ENCODE measurements at places on chromosomes 11 and 22.

DNA sequence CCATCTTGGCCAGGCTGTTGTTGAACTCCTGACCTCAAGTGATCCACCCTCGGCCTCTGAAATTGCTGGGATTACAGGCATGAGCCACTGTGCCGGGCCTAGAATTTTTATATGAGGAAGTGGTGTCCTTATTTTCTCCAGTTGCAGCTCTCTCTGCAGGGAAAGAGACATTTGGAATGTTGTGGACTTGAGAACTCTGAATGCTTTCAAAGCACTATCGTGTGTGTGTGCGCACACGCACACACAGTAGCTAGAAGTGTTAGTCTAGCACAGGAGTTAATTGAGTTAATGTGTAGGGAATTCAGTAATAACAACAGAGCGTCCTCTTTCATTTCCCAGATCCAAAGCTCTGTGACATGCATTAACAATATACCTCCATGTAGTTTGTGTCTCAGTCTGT, 164.0 kb upstream of the RASSF10 start:
- no peaks in the 10 kb centered on the region for H3K27me3 ChIP-seq
- peak overlapping the region; percentile 13 for H3K27ac ChIP-seq
- peaks cover 27% of the 10 kb centered on the region for H3K4me1 ChIP-seq
- no peaks in the 10 kb centered on the region for H3K36me3 ChIP-seq
- no peak overlapping the region for H3K4me3 ChIP-seq

- no peaks in the 10 kb centered on the region for H3K27me3 ChIP-seq
- H3K4me3 ChIP-seq = no peak overlapping the region
- no peak overlapping the region for H3K27ac ChIP-seq
- H3K4me1 ChIP-seq = no peaks in the 10 kb centered on the region
- DNase-seq = no peak
These were observed 12.4 kb downstream of the LDHAL6A start for GRCh38 chr11:18468059-18468458.

GRCh38 chr11:112542479-112542878, 281.8 kb upstream of the PLET1 start:
- DNase-seq = no peak
- H3K36me3 ChIP-seq = no peaks in the 10 kb centered on the region
- no peak overlapping the region for H3K27ac ChIP-seq
- no peak overlapping the region for H3K4me3 ChIP-seq
- H3K27me3 ChIP-seq = peaks cover 7% of the 10 kb centered on the region
- H3K4me1 ChIP-seq = no peaks in the 10 kb centered on the region

DNA sequence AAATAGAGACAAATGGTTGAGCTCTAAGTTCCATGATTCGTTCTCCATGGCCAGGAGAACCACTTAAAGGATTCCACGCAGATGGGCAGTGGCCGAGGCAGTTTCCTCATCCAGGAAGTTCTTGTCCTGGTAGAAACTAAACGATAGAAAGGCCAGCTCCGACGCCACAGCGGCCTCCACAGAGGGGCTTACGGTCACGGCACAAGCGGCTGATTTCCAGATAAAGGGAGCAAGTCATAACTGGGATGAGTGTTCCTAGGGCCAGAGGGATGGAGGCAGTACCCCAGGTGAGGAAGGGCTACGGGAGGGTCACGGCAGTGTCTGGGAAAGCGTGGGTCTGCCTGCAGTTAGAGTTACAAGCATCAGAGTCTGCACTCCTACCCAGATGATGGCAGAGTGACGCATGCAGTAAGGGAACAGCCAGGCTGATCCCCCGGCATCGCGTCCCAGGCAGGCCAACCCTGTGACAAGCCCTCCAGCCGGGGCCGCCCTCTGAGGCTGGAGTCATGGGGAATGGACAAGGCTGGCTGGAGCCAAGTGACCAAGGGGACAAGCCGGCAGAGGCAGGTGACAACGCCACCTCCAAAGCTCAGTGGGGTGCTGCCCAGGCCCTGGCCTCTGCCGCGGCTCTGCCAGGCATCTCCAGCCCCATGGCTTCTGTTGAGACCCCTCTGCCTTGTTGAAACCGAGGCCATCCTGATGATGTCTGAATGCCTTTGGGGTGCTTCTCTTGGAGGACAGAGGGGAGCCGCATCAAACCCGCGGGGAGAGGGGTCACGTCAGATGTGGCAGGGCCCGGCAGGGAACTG, 475.1 kb downstream of the BRD1 start:
- DNase-seq = no peak
- no peaks in the 10 kb centered on the region for H3K4me1 ChIP-seq
- no peak overlapping the region for H3K27ac ChIP-seq
- H3K27me3 ChIP-seq = no peaks in the 10 kb centered on the region

DNA sequence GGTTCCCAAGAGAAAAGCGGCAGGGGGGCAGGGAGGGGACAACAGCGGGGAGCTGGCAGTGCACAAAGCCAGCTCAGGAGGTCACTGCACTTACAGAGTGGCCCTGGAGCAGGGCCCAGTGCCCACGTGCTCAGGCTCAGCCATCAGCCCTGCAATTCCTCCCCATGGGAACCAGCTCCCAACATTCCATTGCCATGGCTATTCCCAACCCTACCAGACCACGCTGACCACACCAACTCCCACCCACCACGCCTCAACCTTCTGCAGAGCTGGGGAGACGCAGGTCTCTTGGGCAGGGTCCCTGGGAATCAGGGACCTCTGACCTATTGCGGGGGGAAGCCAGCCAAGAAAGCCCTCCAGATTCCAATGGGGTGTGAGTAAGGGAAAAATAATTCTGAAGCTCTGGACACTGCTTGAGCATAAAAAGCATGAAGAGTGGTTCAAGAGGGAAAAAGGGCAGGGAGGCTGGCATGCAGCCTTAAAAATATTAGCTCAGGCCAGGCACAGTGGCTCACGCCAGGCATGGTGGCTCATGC, 38.3 kb upstream of the TFIP11 start:
- no peaks in the 10 kb centered on the region for H3K36me3 ChIP-seq
- peaks cover 23% of the 10 kb centered on the region for H3K4me1 ChIP-seq
- H3K4me3 ChIP-seq = no peak overlapping the region
- H3K27me3 ChIP-seq = no peaks in the 10 kb centered on the region

DNA sequence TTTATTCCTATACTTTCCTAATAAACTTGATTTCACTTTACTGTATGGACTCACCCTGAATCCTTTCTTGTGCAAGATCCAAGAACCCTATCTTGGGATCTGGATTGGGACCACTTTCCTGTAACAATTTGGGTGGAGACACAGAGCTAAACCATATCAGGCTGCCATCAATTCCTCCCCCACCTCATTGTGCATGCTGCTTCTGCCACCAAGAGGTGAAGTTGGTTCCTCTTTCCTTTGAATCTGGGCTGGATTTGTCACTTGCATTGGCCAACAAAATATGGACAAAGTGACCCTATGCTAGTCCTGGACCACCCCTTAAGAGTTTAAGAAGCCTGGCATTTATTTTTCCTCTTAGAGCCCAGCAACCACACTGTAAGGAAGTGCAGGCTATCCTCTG, 39.4 kb upstream of the CEP295 start:
- no peak overlapping the region for H3K27ac ChIP-seq
- H3K4me3 ChIP-seq = no peak overlapping the region
- H3K4me1 ChIP-seq = no peaks in the 10 kb centered on the region
- no peaks in the 10 kb centered on the region for H3K36me3 ChIP-seq
- H3K27me3 ChIP-seq = peaks cover 8% of the 10 kb centered on the region

GRCh38 chr11:1403721-1404460, 14.2 kb downstream of the BRSK2 start:
- H3K4me3 ChIP-seq = no peak overlapping the region
- H3K36me3 ChIP-seq = no peaks in the 10 kb centered on the region
- no peak overlapping the region for H3K27ac ChIP-seq
- H3K27me3 ChIP-seq = peaks cover 9% of the 10 kb centered on the region

DNA sequence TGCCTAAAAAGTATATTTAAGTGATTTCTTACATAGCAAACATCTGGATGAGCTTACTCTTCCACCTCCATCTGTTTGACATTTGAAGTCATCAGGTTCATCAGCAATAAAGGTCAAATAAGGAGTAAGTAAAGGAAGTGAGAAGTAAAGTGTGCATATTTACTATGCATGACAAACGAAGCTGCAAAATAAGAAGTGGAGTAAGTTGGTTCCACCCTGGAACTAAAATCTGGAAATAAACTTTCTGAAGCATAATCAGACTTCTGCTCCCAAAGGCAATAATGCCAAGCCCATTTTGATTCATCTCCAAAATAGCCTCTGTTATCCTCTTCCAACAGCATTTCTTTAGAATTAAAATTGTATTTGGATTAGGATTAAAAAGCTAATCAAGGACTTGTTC, 8.4 kb upstream of the FIBIN start:
- H3K27ac ChIP-seq = no peak overlapping the region
- H3K36me3 ChIP-seq = no peaks in the 10 kb centered on the region
- DNase-seq = no peak
- no peak overlapping the region for H3K4me3 ChIP-seq
- no peaks in the 10 kb centered on the region for H3K27me3 ChIP-seq
- peaks cover 3% of the 10 kb centered on the region for H3K4me1 ChIP-seq

DNA sequence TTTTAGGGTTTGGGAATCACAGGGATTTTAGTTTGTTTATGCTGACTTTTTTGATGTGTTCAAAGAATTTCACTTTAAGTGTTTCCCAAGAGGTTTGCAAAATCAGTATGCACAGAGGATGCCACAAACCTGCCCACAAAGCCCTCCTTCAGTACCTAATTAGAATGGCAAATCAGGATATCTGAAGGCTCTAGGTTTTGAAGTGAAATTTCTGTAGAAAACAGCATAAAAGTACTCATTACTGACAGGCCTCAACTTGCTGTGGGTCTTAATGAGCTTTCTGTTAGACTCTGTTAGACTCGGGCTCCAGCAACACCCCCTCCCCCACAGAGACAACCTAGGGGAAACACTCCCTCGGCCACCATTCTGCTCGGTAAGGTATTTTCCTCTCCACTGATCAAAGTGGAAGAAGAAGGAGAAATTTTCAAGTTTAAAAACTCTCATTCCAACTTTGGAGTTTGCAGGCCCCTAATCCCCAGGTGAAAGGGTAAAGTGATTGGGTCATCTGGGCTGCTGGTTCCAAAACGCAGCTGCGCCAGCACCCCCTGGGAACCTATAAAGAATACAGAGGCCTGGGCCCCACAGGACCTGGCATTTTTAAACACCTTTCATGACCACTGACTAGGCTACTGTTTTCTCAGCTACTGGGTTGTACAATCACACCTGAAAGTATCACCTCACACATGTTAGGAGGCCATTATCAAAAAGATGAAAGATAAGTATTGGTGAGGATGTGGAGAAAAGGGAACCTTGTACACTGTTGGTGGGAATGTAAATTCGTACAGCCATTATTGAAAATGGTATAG, 67.5 kb downstream of the PLEKHA7 start:
- H3K27ac ChIP-seq = no peak overlapping the region
- H3K36me3 ChIP-seq = no peaks in the 10 kb centered on the region
- no peaks in the 10 kb centered on the region for H3K4me1 ChIP-seq
- H3K4me3 ChIP-seq = no peak overlapping the region
- H3K27me3 ChIP-seq = peaks cover 4% of the 10 kb centered on the region
- no peak for DNase-seq

All from IMR-90 (cell line).